ENCODE measurements at places on chromosomes 4 and X.

- no peak for DNase-seq
Measured at GRCh38 chr4:122129061-122129460, 23.1 kb upstream of the BLTP1 start.

DNA sequence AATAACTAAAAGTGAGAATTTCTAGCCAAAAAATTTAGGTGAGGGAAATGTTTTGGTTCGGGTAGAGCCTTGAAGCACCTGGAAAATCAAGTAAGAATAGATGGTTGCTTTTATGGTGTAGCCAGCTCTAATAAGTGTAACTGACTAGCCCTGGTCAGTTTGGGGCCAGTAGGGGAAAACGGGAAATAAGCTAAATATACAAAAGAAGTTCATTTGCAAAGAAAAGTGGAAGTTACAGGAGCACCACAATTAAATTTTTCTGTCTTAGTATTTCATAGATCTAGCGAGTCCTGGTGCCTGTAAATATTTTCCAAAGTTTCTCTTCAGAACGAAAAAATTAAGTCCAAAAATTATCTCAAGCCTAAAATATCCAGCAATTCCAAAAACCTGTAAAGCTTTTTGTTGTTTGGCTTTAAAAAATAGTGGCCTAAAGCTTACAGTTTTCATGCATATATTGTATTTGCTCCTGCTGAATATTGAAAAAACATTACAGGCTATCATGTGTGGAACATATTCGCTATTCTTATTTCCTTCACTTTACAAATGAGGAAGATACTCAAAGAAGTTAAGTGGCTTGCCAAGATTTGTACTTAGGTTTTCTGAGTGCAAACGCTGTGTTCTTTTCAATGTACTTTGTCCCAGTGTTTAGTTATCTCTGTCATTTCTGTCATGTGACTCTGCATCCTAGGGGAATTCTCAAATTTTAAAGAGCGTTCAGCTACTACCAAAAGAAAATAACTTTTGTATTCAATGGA is 7.3 kb upstream of the PTPN13 start:
- no peak for DNase-seq

DNA sequence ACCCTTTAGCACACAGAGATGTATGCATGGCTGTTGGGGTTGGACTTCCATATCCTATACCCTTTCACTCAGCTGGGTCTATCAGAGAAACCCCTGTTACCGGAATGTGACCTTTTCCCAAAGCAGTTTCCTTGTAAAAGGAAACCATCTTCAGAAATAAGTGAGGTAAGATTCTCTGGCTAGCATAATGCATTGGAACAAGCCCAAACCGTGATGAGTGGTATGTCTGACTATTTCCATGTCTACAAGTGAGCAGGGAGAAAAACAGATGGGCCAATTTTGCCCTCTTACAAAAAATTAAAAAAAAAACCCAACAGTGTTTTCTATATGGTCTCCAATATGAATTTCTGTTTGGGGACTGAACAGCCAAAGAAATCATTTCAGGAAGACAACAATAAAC is 283.9 kb downstream of the SMARCA1 start:
- DNase-seq = peak; percentile 65

GRCh38 chr4:99587803-99588202 is 13.2 kb downstream of the MTTP start:
- DNase-seq = no peak

- no peak for DNase-seq
Measured at GRCh38 chr4:55634417-55635128, 1.5 kb downstream of the NMU start.

- no peak for DNase-seq
Measured at GRCh38 chrX:44843318-44843702, 511 bp upstream of the DUSP21 start.

- DNase-seq = no peak
Measured at GRCh38 chr4:21242163-21242562, 541.9 kb downstream of the PACRGL start.
